Hematopoietic multipotent progenitor cell (in vitro differentiated cells): ENCODE measurements at places on chromosomes 3 and 15. TPM values are rescaled to one million over a fixed set of nuclear protein-coding genes. Genes with fewer than 3 reads are reported as not detected.

SCAANT1 gene
- not detected for total RNA-seq

GCSAM gene
- 1.3 TPM for total RNA-seq

EPHB3 gene
- total RNA-seq, result 0.54 TPM

CHRNB4 gene
- total RNA-seq, result 0.27 TPM

SPSB4 gene
- total RNA-seq, result 0.27 TPM

GOLGA6L7 gene
- total RNA-seq, result not detected

IL17RB gene
- under 0.01 TPM for total RNA-seq

GOLGA8M gene
- total RNA-seq, result 1.1 TPM
